Activated CD4-positive, alpha-beta T cell treated with anti-CD3 and anti-CD28 coated beads, Interleukin-2, amount 10 ng/mL, durations not matched to agents 7 days and 5 days (primary cell): ENCODE measurements at places on chromosomes 4 and X. TPM values are rescaled to one million over a fixed set of nuclear protein-coding genes. Genes with fewer than 3 reads are reported as not detected.

Gene TRMT10A
- 10.5 TPM for total RNA-seq

Gene NAP1L2
- 2.5 TPM for total RNA-seq

Gene CYSLTR1
- 23.8 TPM for total RNA-seq

Gene MEPE
- not detected for total RNA-seq

Gene TMSB15B
- 8.7 TPM for total RNA-seq

- DNase-seq: no peak
- H3K27ac ChIP-seq: peak overlapping the region; percentile 12
- no peaks in the 10 kb centered on the region for H3K27me3 ChIP-seq
- H3K4me3 ChIP-seq: no peak overlapping the region
- H3K36me3 ChIP-seq: no peaks in the 10 kb centered on the region
- peaks cover 11% of the 10 kb centered on the region for H3K4me1 ChIP-seq
These were observed 23.6 kb upstream of the GRSF1 start for GRCh38 chr4:70863099-70863790.

DNA sequence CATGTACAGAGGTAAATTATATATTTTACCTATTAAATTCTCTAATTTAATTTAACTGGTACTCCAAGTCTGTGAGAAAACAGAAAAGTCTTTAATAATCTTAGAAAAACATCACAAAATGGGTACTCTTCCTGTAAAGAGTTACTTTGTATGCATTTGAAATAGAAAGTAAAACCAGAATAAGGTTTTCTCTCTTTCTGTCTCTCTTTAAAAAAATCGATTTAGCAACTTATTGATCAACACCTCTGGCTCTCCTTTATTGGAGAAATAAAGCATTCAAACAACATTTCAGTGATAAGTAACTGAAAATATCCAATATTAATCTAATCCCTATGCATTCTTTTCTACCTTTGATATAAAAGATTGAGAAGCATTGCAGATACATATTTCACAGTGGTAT is 27.4 kb downstream of the ATOH1 start:
- H3K4me3 ChIP-seq: no peak overlapping the region
- no peaks in the 10 kb centered on the region for H3K27me3 ChIP-seq
- DNase-seq: no peak
- H3K27ac ChIP-seq: no peak overlapping the region
- no peaks in the 10 kb centered on the region for H3K36me3 ChIP-seq

- H3K27me3 ChIP-seq: no peaks in the 10 kb centered on the region
- H3K4me3 ChIP-seq: no peak overlapping the region
- no peaks in the 10 kb centered on the region for H3K4me1 ChIP-seq
- DNase-seq: no peak
- no peak overlapping the region for H3K27ac ChIP-seq
These were observed 194.7 kb downstream of the OPHN1 start for GRCh38 chrX:68238568-68238967.

DNA sequence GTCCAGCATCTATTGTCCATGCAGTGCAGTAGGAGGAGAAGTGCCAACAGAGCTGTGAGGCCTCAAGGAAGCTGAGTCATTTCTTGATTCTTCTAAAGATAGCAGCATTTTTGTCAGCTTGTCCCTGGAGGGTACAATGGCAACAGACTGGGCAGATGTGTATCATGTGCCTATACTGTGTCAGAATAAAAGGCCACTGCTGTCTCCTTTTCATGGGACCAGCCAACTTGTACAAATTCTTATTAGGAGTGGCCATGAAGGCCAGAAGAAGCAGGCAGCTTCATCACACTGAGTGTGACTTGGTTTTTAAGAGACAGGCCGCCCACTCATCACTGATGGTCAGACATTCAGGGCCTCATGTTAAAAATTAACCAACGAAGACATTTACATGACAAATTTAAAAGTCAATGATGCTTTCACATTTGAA is 185.0 kb upstream of the FAM241A start:
- no peaks in the 10 kb centered on the region for H3K36me3 ChIP-seq
- no peak for DNase-seq
- no peaks in the 10 kb centered on the region for H3K27me3 ChIP-seq
- H3K4me1 ChIP-seq: no peaks in the 10 kb centered on the region
- no peak overlapping the region for H3K4me3 ChIP-seq

DNA sequence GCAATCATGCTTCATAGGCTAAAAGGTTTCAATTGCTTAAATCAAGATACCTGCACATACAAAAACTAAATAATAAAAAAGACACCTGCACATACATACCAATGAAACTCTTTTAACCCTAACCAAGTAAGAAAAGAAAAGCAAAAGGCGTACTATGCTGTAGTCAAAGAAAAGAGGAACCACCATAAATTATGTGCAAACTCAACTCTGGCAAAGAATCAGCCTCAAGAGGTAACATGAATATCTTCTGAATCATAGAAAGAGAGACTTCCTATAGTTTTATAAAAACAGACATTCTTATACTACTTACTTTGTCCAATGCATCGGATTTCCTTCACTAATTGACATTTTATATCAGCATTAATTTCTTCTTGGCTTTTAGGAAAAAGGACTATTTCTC is 29.3 kb downstream of the MMGT1 start:
- no peak overlapping the region for H3K4me3 ChIP-seq
- H3K27ac ChIP-seq: no peak overlapping the region
- no peaks in the 10 kb centered on the region for H3K27me3 ChIP-seq
- no peak for DNase-seq
- no peaks in the 10 kb centered on the region for H3K4me1 ChIP-seq
